Activated naive CD4-positive, alpha-beta T cell treated with anti-CD3 and anti-CD28 coated beads, Interleukin-2, amount 10 ng/mL, durations not matched to agents 5 hours and 36 hours (primary cell): ENCODE measurements at places on chromosomes 7 and 10. TPM values are rescaled to one million over a fixed set of nuclear protein-coding genes. Genes with fewer than 3 reads are reported as not detected.

PNLIPRP1 gene
- total RNA-seq = not detected

FAM170B gene
- not detected for total RNA-seq

MOGAT3 gene
- not detected for total RNA-seq

CARD11 gene
- total RNA-seq = 133 TPM

MSS51 gene
- total RNA-seq = 2.9 TPM
